CD4-positive, alpha-beta T cell treated with Interleukin-17A for 1 hour (primary cell): ENCODE measurements at places on chromosomes 3 and 15.
A peak's percentile ranks its signal among the peaks of the same experiment; 100 is the strongest.

GRCh38 chr15:95567686-95568085 lies 762.8 kb upstream of the NR2F2 start:
- no peak for DNase-seq

GRCh38 chr3:45241206-45241605 lies 15.1 kb upstream of the TMEM158 start:
- DNase-seq, result no peak

GRCh38 chr3:157718800-157719199 lies 215.6 kb upstream of the VEPH1 start:
- DNase-seq, result no peak

GRCh38 chr15:49182128-49182527 lies 12.1 kb downstream of the GALK2 start:
- no peak for DNase-seq

- no peak for DNase-seq
These were observed 61.9 kb downstream of the EIF3J start for GRCh38 chr15:44598892-44599291.

- no peak for DNase-seq
These were observed 37.8 kb downstream of the EHHADH start for GRCh38 chr3:185215873-185216606.

DNA sequence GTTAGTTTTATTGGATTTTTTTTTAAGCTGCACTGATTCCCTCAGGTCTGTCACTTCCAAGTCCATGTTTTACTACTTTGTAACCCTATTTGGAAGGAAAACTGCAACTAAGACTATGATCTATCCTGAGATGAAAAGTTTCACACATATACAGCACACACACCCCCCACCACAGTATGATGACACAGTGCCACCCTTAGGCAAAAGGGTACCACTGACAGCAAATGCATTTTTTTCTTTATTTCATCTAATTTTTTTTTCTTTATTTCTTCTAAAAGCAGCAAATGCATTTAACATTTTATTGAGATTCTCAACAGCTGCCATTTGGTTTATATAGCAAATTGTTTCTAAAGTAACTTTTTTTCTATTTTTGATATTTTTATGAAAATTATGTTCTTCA lies 21.2 kb downstream of the NGRN start:
- peak; percentile 69 for DNase-seq

- DNase-seq, result no peak
These were observed 36.3 kb downstream of the ASTE1 start for GRCh38 chr3:130990282-130990681.

DNA sequence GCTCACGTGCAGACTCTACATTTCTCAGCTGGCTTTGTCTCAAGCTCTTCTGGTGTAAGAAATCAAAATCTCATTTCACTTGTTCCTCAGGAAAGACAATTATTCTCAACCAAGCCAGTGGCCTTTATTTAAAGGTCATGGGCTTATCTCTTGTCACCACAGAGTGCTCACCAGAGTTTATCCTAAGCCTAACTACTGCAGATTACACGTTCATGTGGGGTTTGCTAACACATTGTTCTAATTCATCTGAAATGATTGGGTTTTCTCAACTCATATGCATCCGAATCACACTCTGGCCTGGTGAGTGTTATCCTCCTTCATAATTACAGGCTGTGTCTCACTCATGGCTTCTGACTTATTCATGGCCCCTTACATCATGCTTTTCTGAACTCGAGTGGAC lies 83.3 kb upstream of the TSC22D2 start:
- DNase-seq, result no peak

GRCh38 chr3:182108371-182108770 lies 396.6 kb downstream of the SOX2 start:
- DNase-seq, result no peak

DNA sequence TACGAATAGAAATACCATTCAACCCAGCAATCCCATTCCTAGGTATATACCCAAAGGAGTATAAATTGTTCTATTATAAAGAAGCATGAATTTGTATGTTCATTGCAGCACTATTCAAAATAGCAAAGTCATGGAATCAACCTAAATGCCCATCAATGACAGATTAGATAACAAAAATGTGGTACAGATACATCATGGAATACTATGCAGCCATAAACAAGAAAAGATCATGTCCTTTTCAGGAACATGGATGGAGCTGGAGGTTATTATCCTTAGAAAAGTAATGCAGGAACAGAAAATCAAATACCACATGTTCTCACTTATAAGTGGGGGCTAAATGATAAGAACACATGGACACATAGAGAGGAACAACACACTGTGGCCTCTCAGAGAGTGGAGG lies 571.9 kb downstream of the RBMS3 start:
- no peak for DNase-seq

DNA sequence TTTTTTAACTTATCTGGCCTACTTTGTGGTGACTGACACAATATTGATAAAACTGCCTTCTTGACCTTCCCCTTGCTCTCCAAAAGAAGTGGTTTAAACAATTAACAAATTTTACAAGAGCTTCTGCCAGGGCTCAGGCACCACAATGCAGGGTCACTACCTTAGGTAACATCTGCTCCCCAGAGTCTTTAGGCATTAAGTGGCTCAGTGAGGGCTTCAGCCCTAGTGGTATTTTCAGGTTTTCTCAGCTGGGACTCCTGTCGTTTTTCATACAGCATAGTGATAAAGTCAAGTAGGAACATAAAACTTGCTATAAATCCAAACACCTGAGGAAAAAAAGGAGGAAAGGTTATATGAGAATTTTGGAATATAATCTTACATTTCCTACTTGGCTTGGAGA lies 18.9 kb downstream of the CMTM6 start:
- no peak for DNase-seq

DNA sequence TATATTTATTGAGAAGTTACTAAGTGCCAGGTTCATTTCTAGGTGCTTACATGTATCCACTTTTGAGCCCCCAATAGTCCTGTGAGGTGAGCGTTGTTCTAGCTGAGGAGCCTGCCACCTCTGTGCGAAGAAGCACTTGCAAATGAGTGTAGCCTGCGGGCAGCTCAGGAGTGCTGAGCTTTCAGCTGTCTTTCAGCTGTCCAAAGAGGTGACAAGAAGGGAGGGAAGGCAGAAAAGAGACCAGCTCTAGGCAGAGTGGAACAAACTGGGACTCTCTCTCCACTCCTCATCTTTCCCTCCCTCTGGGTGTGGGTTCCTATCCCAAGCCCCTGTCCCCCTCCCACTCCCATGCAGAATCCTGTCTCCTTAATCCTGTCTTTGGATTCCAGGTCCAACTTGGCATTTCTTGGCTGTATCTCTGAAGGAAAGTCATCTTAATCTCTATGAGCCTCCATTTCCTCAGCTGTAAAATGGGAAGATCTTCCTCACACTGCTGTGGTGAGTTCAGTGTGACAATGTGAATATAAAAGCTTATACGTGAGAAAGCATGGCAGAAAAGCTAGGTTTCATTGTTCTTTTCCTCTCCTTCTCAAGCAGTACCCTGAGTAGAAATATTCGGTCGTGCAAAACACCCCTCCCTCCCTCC lies 6.7 kb upstream of the SRP14 start:
- DNase-seq, result no peak

DNA sequence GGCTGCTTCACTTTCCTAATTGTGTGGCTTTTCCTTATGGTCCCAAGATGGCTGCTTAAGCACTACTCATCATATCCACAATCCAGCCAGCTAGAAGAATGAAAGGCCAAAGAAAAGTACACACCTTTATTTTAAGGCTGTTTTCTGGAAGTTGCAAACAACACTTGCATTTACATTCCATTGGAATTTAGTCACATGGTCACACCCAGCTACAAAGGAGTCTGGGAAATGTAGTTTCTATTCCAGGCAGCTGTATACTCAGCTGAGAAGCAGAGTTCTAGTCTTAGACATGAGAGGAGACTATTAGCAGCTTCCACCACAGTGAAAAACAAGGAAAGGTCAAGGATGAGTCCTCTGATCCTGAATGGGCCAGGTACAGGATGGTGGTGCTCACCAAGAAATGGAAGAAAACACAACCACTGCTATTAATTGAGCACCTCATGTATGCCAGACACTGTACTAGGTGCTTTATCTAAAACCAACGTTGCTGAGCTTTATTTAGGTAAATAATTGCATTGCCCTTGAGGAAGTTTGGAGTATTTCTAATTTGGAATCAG lies 28.0 kb upstream of the ATG7 start:
- no peak for DNase-seq

DNA sequence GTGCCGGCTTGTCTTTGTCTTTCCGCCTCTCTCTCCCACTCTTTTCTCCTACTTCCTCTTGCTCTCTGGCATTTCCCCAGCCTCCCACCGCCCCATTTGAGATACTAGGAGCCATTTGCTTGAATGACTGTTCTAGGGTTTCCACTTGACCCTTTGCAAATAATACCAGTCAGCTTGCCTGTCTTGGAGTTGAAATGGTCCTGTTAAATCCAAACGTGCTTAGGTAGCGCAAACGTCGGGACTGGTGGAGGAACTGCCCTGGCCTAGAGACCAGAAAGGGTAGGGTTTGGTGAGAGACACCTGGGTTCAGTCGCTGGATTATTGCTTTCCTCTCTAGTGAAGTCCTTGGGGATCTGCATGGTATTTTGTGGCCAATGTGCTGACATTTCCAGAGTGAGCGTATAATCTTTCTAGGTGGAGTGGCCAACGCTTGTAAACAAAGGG lies 10.6 kb downstream of the ZIC1 start:
- DNase-seq, result no peak
